ENCODE measurements at places on chromosomes 4 and X.

DNA sequence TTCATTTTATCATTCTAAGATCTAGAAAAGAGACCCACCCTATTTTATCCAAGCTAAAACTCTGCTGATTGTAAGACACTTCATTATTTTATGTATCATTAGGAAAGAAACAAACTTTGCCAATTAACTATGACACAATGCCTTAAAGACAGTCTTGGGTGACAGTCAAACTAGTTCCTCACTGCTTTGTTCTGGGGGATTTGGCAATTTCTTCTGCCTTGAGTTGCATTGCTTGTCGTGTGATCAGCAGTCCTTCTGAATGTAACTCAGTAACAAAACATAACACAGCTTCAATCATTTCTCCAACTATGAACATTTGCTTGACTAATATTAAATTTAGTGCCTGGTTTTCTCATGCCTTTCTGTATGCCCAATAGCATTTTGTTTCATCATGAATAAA, 577.9 kb upstream of the DIPK2B start:
- no peak for DNase-seq

- no peak for DNase-seq
These were observed 567.8 kb downstream of the GBA3 start for GRCh38 chr4:23260511-23260910.

DNA sequence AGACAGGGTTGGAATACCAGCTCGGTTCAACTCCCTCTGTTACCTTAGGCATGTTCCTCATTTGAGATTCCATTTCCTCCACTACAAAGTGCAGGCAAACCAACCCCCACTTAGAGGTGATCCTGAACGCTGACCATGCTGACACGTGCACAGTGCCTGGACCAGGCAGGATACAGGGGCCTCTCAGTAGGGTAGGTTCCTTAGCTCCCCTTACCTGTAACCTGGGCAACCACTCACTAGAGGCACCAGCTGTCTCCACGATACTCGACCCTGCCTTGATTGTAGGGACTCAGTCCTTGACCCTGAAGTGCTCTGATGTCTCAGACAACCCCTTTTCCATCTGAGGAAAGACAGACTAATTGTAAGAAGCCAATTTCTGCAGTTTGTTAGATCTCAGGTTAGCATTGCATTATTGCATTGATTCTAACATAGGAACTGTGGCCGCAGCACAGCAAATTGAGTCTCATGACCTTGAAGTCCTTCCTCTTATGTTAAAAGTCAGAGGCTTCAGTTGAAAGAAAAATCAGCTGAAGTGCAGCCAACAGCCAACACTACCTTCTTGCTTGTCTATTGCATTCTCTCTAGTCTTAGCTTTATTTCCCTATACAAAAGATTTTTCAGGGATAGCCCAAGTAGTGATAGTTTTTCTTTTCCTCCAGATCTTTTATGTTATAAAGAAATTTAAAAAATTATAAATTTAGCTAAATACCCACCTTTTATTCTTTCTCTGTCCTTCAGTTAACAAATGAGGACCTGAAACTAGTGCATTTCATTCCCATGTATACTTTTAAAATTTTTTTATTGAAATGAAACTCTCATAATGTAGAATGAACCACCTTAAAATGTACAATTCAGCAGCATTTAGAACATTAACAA, 11.2 kb upstream of the C1QTNF7 start:
- DNase-seq: no peak

DNA sequence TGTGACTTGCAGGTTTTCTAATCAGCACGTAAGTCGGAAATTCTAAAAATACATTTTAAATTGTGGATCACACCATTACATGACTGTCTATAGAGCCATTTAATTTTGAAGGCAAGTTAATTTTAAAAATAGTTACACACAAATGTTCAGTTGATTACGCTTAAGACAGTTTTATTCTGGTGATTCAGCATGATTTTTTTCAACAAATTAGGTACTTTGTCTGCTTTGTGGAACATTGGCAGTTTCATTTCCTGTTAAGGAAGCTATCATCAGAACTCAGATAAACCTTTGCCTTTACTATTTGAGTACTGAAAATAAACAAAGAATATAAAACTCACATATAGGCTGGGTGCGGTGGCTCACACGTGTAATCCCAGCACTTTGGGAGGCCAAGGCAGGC, 19.5 kb downstream of the SAT1 start:
- DNase-seq: no peak

- no peak for DNase-seq
These were observed 15.8 kb downstream of the TRPC5 start for GRCh38 chrX:112066813-112067212.

DNA sequence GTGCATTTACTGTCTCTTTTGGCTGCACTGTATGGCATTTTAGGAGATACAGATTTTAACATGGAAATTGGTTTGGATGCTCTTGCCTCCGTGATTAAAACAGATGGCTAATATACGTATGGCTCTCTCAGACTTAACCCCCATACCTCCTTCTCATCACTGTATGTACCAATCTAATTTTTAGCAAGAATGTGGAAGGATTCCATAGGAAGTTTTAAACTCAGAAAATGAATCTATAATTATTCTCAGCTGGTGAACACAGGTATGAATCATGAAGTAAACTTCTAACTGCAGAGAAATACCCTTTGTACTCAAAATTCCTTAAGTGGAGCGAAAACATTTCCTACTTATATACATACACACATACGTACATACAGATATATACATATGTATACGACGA, 210.5 kb upstream of the NEIL3 start:
- DNase-seq: no peak

GRCh38 chr4:147580396-147580795, 36.8 kb upstream of the TMEM184C start:
- DNase-seq: peak; percentile 33

- DNase-seq: peak; percentile 62
These were observed 46.5 kb upstream of the RAB9B start for GRCh38 chrX:103878466-103879122.

GRCh38 chrX:153992180-153992579, 19.6 kb downstream of the TMEM187 start:
- no peak for DNase-seq

- peak; percentile 3 for DNase-seq
These were observed 128.4 kb downstream of the REELD1 start for GRCh38 chr4:146342600-146343192.

DNA sequence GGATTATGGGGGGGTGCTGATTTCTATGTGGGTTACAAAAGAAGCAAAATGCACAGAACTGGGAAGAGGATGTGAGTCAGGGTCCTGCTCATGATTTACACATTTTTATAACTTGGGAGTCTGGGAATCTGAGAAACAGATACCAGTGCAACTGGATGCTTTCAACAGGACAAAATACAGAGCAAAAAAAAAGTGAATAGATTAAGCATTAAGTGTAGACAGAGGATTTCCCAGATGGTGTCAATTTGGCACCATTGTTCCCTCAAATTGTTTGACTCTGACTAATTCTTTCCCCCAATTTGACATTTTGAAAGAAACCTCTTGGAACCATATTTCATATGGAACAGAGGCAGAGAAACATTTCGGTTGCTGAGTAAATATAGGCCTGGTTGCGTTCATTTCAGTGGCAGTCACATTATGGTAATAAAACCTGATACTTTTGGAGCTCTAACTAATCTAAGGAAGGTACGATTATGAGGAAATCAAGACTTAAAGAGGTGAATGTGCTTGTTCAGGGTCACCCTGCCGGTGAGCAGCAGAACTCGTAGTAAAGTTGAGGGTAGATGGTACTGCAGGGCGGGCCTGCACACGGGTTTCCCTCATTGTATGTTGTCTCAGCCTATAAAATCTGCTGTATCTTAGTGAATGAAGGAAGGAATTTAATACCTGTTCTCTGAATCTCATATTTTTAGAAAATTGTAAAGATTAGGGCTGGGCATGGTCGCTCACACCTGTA, 18.7 kb upstream of the CDKL5 start:
- DNase-seq: no peak

DNA sequence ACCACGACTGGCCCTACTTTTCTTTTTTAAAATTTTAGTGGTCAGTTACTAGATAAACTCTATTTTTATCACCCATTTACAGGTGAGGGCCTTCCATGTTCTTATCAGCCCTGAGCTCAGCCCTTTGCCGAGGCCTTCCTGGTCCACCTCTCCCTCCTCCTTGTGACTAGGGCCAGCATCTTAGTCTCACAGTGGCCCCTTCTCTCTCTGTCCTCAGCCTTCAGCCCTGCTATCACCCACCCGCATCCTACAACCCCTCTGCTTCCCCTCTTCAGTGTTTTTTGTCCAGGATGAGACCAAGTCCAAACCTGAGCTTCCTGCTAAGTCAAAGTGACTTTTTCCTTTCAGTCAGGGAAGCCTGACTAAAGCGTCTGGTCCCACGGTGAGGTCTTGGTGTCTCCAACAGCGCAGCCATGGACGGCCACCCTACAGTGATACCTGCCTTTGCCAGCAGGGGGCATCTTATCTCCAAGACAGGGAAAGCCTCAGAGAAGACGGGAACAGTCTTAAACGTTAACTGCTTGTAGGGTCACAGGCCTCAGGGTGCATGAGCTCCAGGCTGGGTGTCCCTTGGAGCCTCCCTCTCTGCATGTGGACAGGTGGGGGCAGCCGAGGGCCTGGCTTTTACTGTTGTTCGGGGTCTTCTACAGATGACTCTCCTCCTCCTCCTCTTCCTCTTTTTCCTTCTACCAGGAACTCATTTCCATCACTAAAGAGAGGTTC, 11.7 kb upstream of the GAGE10 start:
- peak; percentile 55 for DNase-seq

DNA sequence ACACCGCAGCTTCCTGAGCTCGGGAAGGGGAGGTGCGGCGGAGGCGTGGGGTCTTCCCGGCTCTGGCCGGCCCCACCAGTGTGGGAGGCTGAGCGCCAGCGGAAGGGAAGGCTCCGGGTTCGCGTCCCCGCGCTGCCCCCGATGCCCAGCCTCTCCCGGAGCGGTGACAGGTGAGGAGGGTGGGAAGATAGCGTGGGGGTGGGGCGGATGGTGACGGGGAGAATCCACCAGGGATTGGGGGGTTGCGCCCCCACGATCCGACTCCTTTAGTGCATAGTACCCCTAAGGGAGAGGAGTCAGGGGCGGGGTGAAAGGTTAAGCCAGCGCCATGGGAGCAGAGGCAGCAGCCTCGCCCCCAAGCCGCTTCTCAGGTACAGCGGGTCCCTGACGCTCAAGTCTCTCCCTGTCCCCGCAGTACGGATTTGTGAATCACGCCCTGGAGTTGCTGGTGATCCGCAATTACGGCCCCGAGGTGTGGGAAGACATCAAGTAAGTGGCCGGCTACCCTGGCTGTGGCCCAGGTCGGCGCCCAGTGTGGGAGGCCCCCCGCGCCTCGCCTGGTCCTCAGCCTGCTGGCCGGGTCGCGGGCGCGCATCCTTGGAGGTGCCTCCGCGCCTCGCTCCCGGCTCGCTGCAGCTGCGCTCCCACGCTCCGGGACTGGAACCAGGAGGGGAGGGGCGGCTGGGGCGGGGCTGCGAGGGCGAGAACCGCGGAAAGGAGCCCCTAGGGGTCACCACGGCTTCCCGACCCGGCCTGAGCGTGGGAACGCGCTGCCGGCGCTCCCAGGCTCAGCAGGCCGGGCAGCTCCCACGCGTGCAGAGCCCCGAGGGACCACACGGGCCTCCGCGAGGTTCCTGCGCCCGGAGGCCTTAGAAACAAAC, 791 bp downstream of the GUCY1B1 start:
- DNase-seq: peak; percentile 34

DNA sequence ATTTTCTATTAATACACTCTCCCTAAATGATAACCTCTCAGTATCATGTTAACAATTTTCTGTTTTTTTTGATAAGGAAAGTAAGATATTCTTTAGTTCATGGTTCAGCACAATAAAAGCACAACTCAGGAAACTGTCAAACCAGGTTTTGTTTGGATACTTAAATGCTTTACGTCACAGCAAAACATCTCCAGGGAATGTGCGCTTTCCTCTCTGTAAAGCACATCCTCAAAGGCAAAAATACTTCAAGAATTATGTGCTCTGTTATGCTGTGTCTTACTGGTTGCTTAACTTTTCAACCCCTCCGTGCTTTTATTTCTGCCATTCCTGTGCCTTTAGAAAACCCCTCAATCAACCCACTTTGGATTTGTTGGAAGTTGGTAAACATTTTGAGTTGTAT, 27.8 kb downstream of the SNX25 start:
- DNase-seq: no peak

DNA sequence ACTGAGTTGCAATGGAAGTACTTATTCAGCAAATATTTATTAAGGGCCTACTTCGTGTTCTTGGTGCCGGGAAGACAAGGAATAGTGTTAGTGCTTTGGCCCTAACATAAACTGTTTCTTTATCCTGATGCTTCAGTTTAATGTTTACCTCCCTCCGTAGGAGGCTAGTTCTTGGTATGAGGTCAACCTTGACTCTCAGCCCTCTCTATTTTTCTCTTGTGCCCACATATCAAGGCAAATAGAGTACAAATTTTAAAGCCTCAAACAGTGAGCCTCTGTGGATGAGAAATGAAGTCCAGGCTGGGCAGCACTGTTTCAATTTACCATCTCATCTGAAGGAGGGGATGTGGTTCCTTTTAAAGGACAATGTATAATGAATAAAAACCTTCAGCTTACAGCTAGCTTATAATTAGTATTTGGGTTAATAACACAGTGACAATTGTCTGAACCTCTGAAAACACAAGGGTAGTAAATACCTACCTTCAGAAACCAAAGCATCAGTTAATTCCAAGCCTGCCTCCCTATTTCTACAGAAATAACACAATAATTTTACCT, 68.5 kb downstream of the SH3RF1 start:
- DNase-seq: no peak

GRCh38 chrX:48573690-48574269, 504 bp upstream of the RBM3 start:
- no peak for DNase-seq

DNA sequence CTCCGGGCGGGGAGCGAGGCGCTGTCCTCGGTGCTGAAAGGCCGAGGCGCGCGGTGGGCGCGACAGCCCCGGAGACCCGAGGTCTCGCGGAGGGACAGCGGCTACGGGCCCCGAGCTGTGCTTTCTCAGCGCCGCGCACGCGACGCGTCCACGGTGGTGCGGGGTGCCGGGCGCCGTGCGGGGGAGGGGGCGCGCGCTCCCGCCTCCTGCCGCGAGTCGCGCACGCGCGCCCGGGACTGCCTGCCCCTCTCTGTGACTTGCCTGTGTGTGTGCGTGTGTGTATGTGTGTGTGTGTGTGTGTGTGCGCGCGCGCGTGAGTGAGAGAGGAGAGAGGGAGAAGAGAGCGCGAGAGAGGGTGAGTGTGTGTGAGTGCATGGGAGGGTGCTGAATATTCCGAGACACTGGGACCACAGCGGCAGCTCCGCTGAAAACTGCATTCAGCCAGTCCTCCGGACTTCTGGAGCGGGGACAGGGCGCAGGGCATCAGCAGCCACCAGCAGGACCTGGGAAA, at the start of gene GRIA2:
GRIA2 (plus strand) TSS at position 358 of the 511 bp plus-strand sequence. CDS start 315 bp downstream, outside the sequence.
- peak; percentile 60 for DNase-seq

DNA sequence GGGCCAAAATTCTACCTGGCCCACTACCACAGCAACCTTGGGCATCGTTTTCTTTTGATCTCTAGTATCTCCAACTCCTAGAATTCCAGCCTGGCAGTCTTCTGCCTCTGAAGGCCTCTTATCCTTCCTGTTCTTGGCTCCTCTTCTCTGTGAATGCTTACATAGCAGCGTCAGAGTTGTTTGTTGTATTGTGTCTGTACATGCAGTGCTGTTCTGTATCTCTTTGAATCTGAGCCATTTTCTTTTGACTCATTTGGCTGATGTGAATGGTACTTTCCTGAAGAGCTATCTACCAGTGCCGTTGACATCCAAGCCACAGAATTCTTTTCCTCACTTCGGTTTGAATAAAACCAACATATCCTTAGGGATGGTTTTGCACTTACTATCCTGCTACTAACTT, 79.2 kb downstream of the TMEM164 start:
- peak; percentile 40 for DNase-seq

Measured in Daoy (cell line).